ENCODE measurements at places on chromosomes 1 and 21. TPM values are rescaled to one million over a fixed set of nuclear protein-coding genes. Genes with fewer than 3 reads are reported as not detected.

Gene TNNT2
- 0.31 TPM for total RNA-seq

Gene RGS7
- total RNA-seq: 0.11 TPM

- no peak for DNase-seq
Measured at GRCh38 chr1:245579881-245580280, 425.1 kb downstream of the KIF26B start.

GRCh38 chr1:49694251-49694827 lies 329.4 kb downstream of the AGBL4 start:
- no peak for DNase-seq

DNA sequence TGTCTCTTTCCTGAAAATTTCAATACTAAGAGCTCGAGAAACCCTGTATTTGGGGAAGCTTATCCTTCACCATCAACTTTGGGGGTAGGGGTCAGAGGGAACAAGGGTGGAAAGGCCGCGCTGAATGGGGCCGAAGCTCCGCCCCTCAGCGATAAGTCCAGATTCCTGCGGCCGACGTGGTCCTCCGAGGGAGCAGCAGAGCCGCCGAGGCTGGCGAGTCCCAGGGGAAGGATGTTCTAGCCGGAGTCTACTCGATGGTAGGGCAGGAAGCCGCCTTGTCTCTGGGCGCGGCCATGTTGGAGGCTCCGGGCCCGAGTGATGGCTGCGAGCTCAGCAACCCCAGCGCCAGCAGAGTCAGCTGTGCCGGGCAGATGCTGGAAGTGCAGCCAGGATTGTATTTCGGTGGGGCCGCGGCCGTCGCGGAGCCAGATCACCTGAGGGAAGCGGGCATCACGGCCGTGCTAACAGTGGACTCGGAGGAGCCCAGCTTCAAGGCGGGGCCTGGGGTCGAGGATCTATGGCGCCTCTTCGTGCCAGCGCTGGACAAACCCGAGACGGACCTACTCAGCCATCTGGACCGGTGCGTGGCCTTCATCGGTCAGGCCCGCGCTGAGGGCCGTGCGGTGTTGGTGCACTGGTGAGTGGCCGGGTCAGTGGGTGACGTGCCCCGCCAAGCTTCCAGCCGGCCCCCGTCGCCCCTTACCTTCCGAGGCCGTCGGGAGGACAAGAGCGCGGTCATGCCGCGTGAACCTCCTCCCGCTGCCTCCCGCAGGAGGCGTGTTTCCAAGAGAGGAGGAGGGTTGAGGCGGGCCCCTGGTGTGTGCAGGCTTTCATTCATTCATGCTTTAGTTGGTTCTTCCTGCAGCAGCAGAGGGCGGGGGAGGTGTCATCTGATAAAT lies at the start of gene DUSP12:
DUSP12 (plus strand) TSS at position 278 of the 899 bp plus-strand sequence; CDS start at position 294, 16 bp downstream.
- peak; percentile 93 for DNase-seq

- no peak for DNase-seq
Measured at GRCh38 chr1:40851643-40852042, 10.5 kb downstream of the CITED4 start.

DNA sequence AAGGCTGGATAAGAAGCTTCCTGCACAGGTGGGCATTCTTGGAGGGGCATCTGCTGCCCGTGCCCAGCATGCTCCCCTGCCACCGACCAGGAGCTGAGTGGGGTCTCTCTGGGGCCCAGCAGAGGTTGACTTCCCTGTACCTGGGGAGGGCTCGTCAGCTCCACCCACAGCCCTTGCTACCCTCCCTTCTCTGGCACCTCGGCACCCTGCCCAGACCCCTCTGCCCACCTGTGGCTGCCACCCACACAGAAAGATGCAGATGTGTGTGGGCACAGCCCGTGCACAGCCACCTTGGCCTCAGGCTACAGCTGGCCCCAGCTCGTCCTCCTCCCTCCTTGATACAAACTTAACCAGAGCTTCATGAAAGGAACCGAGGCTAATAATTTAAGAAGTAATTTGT lies 241.2 kb upstream of the VAMP3 start:
- DNase-seq: no peak

GRCh38 chr1:232684371-232685105 lies 54.6 kb upstream of the SIPA1L2 start:
- DNase-seq: no peak

GRCh38 chr21:30577766-30578165 lies 12.4 kb downstream of the KRTAP22-2 start:
- DNase-seq: no peak

GRCh38 chr1:200666309-200666708 lies 3.4 kb downstream of the DDX59 start:
- no peak for DNase-seq

All from left colon (tissue), 2 donors.